ENCODE measurements at places on chromosomes 1 and 21.

DNA sequence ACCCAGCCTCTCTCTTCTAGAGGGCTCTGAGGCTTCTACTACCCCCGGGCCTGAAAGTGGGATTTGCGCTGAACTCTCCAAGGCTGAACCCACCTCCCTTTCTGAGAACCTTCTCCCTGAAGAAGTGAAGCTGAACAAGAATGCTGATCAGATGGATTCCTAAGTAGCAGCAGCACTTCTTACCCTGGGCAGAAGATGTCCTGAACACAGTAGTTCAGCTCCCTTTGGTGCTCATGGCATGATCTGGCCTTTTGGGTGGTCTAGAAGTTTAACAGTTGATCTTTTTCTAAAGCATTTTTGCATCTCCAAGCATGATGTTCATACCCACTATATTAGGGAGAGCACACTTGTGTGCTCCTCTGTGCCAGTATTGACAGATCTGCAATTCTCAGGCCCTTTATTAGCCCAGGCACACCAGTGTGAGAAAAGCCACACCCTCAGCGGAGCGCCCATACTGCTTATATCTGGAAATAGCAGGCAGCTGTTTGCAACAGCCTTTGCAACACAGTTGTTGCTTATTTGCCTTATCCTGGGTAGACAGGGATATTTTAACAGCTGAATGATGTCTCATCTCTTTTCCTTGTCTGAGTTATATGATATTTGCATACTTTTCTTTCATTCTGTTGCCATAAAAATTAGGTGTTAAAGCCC is 34.2 kb downstream of the CNN3 start:
- no peak for DNase-seq

DNA sequence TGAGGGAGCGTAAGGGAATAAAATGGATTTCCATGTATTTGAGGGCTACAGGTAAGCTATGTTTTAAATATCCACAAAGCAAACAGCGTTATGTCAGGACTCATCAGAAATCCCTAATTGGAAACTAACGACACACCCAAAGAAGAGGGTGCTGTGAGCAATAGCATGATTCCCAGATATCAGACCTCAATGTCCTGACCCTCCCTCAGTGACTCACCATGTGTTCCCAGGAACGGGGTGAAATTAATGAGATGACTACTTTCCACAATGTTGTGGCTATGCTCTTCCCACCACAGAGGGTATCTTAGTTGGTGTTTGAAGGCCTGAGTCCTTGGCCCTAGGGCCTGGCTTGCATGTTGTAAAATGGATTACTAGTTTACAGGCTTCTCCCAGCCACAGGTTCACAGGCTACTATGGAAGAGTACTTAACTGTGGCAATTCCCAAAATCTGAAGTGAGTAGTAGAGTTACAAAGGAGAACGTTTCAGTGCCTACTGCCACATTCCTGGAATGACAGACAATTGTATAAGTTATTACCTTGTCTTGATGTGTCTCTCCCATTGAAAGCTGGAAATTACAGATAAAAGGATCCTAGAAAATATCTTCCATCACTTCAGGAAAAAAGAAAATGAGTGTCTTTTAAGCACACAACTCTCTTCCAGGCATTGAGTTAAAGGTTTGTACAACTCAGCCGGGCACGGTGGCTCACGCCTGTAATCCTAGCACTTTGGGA is 1.7 kb upstream of the KRTAP11-1 start:
- DNase-seq: no peak

- DNase-seq: peak; percentile 67
These were observed 52.4 kb upstream of the GPR157 start for GRCh38 chr1:9181176-9181906.

GRCh38 chr1:36737767-36738166 is 255.1 kb upstream of the CSF3R start:
- DNase-seq: no peak

GRCh38 chr1:37752213-37752582 is 12.7 kb downstream of the EPHA10 start:
- DNase-seq: no peak

GRCh38 chr1:185453496-185454192 is 136.6 kb upstream of the IVNS1ABP start:
- DNase-seq: no peak

- no peak for DNase-seq
These were observed 52.6 kb downstream of the GLIS1 start for GRCh38 chr1:53686091-53686964.

DNA sequence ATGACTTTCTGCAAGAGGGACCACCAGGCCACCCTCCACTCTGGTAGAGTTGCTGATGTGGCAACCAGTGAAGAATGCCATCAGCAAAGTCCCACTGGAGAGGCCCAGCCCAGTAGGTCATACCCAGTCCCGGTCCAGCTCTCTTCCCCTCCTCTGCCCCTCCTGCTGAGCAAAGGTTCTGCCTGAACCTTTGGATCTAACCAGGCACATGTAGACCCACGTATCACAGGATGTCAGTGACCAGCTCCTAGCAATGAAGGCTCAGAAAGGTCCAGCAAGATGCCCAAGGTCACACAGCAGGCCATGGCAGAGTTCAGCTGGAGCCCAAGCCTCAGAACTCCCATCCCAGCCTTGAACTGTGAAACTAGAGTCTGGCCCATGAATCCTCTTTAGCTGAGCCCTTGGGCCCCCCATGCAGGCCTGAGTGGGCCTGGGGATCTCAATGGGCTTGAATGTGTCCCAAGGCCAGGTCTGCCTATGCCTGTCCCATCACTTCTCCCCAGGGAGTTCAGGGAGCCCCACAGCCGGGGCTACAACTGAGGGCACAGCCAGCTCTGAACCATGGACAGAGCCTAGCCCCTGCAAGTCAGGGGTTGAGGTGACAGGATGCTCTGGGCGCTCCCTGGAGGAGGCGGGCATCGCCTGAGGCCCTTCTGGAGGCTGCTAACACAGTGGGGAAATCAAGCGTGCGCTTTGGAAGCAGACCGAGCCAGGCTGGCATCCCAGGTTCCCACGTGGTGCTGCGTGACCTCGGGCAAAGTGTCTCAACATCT is 21.4 kb upstream of the PADI1 start:
- no peak for DNase-seq

DNA sequence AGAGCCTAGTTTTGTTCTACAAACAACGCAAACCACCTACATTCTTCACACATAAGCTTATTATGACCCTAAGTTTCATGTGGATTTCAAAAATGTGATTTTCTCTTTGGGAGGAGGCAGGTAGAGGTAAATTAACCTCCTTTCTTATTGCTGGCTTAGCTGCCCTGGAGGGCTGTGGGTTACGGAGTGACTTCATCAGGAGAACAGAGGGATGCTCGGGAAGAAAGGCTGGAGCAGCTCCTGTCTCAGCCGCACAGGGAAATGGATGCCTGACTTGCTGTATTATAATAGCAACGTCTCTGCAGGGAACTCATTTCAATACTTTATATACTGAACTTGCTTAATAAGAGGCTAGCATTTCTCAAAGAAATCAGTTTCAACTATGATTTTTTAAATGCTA is 14.1 kb upstream of the CREG1 start:
- no peak for DNase-seq

DNA sequence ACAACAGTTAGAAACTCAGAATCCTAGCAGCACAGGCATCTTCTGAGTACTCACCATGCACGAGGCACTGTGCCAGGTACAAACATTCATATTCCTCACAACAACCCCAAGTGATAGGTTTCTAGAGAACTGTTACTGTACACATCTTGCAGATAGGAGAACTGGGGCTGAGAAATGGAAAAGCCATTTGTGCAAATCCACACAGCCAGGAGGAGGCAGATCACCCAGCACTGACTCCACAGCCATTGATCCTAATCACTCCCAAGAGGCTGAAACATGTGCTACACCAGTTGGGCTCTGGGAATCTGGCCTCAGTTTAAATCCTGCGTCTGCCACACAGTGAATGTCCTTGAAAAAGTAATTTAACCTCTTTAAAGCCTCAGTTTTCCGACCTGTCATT is 151.0 kb downstream of the ST6GALNAC5 start:
- no peak for DNase-seq

- no peak for DNase-seq
These were observed 735 bp upstream of the BRINP3 start for GRCh38 chr1:190478149-190479049.

- no peak for DNase-seq
These were observed 132.9 kb upstream of the POU3F1 start for GRCh38 chr1:38179483-38179882.

DNA sequence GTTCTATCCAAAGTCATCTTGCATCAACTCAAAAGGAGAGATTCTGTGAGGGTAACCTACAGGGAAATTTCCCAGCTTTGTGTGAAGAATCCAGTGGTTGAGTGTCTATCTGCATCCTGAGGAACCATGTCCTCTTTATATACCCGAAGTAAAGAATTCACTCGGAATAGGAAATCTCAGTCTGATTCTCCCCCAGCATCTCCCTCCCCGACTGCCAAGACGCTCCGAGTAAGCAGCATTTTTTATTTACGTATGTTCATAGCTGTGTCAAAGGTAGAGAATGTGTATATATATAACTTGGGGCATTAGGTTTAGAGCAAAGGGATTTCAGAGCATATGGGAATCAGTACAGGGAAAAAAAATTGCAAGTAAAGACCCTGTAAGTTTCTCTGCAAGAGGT is 170.2 kb downstream of the SYT2 start:
- no peak for DNase-seq

GRCh38 chr1:228968891-228969606 is 233.8 kb downstream of the RHOU start:
- DNase-seq: no peak

DNA sequence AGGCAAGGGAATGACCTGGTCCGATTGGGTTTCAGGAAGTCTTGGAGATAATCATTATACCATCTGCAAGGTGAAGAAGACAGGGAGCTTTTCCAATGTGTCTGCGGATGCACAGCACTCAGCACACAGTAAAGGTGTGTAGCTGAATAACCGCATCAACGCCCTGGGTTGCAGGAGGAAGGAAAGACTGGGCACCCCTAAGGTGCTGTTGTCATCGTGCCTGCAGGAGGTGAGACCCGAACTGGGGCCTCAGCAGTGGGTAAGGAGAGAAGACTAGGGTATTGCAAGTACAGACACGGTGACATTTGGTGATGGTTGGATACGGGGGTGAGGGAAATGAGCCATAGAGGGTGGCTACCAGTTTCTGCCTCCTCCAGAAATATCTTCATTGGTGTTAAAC is 1.1 kb upstream of the TRIM62 start:
- no peak for DNase-seq

- DNase-seq: no peak
These were observed 100.7 kb downstream of the PATJ start for GRCh38 chr1:61842863-61843514.

- DNase-seq: no peak
These were observed 597.3 kb upstream of the PLXNA2 start for GRCh38 chr1:208841436-208841835.

- DNase-seq: no peak
These were observed 86.2 kb downstream of the NGF start for GRCh38 chr1:115251856-115252255.

- DNase-seq: no peak
These were observed 186.7 kb downstream of the FOXD2 start for GRCh38 chr1:47624531-47624930.

DNA sequence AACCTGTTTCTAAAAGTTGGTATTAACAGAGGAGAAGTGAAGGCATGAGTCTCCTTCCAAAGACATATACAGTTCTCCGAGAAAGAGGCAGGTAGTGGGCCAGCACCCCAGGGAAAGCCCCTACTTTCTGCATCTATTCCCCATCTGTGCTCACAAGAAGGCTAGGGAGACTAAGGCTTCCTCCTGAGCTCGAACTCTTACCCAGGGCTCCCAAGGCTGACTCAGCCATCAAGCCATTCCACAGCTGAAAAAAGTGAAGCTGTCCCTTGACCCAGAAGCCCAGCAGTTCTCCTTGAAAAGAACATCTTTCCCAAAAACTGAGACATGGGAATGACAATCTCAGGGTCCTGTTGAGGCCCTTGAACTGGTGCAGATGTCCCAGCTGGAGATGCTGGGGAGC is 1.9 kb upstream of the PADI3 start:
- DNase-seq: no peak

DNA sequence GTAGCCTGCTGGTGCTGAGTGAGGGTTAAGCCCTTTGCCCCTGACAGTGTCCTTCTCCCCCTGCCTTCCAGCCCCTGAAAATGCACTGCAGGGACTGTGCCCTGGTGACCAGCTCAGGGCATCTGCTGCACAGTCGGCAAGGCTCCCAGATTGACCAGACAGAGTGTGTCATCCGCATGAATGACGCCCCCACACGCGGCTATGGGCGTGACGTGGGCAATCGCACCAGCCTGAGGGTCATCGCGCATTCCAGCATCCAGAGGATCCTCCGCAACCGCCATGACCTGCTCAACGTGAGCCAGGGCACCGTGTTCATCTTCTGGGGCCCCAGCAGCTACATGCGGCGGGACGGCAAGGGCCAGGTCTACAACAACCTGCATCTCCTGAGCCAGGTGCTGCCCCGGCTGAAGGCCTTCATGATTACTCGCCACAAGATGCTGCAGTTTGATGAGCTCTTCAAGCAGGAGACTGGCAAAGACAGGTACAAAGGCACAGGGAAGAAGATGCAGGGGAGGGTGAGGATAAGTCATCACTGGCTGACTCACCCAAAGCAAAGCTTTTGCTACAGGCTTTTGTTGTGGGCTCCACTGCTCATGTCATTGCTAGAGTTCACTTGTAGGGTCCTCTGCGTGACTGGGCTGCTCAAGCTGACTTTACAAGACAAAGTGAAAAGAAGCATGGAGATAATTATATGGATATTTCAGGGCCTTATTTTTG is 174.9 kb downstream of the PIGK start:
- DNase-seq: no peak

- DNase-seq: no peak
These were observed 3.5 kb upstream of the TSPEAR start for GRCh38 chr21:44714905-44715304.

DNA sequence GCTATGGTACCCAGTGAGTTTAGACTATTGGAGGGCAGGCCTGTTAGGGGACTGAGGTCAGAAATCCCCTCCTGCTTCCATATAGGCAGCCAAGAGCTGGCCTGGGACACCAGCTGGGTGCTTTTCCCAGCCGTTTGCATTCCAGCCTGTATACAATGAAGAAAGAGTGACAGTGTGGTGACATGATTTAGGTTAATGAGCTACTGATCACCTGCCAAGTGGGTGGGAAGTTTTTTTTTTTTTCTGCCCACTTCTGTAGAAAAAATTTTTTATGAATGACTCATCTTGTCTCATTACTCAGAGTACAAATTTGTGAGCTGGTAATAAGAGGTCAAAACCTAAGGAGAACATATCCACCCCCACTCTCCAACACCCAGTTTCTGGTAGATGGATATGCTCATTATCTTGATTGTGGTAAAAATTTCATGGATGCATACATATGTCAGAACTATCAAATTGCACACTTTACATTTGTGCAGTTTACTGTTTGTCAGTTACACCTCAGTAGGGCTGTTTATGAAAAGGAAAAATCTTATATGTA is 16.4 kb upstream of the CGN start:
- no peak for DNase-seq

DNA sequence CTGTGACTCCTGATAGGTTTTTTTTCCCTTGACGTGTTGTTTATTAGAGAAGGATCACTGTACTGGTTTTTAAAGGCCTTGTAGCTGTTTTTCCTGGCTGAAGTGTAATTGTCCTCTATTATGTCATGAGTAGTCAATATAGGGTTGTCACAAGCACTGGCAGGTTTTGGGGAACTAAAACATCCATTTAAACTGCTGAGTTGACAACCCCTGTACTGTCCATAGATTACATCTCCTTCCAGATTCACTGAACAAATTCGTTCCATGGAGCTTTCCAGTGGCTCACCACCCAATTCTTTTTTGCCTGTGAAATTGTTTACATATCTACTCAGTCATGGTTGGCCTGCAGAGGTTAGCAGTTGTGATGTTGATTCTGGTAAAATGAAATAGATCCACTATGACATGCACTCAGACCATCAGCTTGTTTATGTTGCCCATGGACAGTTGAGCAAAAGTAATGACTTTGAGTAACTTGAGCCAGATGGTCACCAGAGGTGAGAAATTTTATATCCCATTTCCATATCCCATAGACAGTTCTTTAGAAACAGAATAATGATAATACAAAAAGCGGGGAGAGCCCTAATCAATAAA is 59.9 kb upstream of the QSOX1 start:
- DNase-seq: no peak
